ENCODE measurements at places on chromosomes 2 and 18.

GRCh38 chr18:35376393-35376741 is 770 bp downstream of the ZNF396 start:
- peak; percentile 76 for ATAC-seq

- ATAC-seq, result no peak
Measured at GRCh38 chr2:131404753-131405152, 40.8 kb upstream of the RAB6D start.

GRCh38 chr2:154978244-154978643 is 279.7 kb downstream of the KCNJ3 start:
- ATAC-seq, result no peak

- no peak for ATAC-seq
Measured at GRCh38 chr2:59734743-59735142, 818.7 kb downstream of the BCL11A start.

DNA sequence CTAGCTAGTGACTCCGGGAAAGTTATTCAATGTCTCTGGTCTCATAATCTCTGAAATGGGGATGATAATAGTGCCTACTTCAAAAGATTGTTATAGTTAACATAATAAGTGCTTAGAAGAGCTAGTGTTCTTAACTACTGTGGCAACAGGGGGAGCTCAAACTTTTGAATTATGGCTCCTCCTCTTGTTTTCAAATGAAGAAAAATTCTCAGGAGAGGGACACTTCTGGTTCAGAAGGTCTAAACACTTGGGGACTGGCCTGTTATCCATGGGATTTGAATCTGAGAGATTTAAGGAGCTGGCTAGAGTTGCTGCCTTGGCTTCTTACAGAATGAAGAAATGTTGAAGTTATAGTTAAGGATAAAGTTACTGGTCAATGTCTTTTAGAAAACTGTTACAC is 92.2 kb upstream of the ITGB6 start:
- ATAC-seq, result no peak

DNA sequence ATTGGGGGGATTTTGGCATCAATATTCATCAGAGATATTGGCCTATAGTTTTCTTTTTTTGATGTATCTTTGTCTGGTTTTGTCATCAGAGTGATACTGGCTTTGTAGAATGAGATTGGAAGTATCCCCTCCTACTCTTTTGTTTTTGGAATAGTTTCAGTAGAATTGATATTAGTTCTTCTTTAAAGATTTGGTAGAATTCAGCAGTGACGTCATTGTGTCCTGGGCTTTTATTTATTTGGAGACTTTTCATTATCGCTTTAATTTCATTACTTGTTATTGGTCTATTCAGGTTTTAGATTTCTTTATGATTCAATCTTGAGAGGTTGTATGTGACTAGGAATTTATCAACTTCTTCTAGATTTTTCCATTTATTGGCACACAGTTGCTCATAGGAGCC is 825.5 kb upstream of the NXPH2 start:
- ATAC-seq, result no peak

GRCh38 chr2:215431778-215432758 is 3.8 kb downstream of the FN1 start:
- ATAC-seq, result no peak

DNA sequence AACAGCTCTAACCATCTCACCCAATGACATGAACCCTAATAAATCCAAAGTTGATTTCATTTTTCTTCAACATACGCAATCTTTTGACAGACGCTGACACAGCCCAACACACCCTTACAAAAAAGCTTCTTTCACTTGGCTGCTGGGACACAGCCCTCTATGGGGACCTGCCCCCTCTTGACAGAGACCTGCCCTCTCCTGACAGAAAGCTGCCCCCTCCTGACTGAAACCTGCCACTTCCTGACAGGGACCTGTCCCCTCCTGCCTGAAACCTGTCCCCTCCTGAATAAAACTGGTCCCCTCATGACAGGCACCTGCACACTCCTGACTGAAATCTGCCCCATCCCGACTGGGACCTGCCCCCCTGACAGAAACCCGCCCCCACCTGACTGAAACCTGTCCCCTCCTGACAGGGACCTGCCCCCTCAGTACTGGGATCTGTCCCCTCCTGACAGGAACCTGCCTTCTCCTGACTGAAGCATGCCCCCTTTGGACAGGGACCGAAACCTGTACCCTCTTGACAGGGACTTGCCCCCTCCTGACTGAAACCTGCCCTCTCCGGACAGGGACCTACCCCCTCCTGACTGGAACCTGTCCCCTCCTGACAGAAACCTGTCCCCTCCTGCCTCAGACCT is 87.9 kb downstream of the PXDN start:
- ATAC-seq, result peak; percentile 3

DNA sequence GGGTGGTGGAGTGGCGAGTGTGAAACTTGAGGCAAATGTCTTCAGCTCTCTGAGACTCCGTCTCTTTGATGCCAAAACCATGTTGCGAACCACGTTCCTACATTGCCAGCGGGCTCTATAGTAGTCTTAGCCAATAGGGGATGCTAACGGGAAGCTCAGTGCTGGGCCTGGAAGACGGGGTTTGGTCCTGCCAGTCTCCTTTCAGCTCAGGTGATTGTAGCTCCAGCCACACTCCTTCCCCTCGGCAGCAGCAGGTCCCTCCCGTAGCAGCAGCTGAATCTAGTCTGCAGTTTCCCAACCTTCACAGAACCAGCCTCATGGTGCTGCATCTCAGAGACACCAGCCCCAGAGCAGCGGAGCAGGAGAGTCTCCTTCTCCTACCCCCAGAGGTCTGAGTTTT is 109.7 kb downstream of the TFCP2L1 start:
- ATAC-seq, result no peak

- ATAC-seq, result peak; percentile 76
Measured at GRCh38 chr2:101328474-101329007, 20.0 kb upstream of the RNF149 start.

- ATAC-seq, result no peak
Measured at GRCh38 chr18:11176481-11176881, 27.1 kb upstream of the PIEZO2 start.

DNA sequence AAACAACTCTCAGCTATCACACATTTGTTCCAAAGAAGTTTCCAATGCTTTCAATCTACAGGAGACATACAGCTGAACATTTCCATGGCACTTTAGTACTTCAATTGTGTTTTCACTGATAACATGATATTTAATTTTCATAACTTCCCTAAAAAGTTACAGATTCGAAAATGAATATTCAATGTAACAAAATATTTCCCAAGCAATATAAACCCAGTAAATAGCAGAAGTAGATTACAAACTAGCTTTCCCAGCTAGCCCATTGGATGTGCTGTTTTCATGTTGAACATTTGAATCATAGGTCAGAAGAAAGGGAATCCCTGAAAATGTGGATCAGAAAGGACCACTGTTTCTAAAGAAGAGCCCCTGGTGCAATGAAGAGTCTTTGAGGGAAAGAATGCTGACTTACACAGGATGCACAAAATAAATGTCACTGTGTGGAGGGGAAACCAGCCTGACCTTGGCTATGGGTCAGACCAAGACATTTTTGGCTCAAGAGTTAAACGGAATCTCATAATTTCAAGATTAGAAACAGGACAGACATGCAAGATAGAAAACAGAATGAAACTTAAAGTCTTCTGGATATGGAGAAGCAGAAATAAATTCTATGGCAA is 22.5 kb downstream of the CYTIP start:
- ATAC-seq, result peak; percentile 66

DNA sequence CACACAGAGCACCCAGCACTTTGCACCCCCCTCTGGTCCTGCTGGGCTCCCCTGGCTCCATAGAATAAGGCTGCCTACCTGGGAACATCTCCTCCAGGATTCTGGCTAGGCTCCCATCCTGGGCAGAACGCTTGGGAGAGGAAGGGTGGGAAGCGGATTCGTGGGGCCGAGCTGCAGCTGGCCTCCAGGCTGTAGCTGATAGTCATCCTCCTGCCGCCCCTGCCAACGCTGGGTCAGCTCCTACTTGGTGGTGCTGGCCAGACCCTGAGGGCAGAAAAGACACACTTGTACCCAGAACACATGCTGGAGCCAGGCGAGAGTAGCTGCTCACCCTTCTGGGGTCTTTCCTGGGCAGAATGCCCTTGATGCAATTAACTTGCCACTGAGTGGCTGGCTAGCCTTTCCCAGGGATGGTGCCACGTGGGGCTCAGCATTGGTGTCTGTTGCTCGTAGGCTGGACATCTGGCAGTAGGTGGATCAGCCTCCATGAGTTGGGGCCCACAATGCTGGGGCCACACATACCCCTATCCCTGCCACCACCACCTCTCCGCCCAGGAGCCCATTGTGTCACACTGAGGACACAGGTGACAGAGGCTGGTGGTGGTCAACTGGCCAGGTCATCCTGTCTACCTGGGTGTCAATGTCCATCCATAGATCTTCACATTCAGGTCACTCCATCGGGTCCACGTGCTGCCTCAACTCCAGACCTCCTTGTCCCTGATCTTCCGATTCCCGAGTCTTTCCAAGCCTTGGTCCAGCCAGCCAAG is 112.8 kb downstream of the NDUFA10 start:
- no peak for ATAC-seq

GRCh38 chr2:6657136-6657535 is 208.6 kb downstream of the CMPK2 start:
- no peak for ATAC-seq

DNA sequence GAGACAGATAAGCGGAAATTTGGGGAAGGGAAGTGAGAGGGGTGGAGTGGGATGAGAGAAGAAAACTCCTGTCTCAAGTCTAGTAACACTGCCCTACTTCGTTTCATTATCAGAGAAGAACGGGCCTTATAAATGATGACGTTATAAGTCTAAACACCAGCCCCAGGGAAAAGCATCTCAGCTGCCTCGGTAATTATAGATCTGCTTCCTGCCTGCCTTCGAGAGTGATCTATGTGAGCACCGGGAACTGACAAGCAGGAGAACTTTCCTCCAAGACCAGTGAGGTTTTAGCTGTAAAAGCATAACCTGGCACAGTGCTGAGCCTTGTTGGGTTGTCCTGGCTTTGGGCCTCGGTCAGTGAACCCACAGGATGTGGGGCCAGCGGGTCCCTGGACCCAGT is 227.9 kb upstream of the SIX2 start:
- ATAC-seq, result no peak

- ATAC-seq, result no peak
Measured at GRCh38 chr2:29628108-29628745, 293.2 kb downstream of the ALK start.

DNA sequence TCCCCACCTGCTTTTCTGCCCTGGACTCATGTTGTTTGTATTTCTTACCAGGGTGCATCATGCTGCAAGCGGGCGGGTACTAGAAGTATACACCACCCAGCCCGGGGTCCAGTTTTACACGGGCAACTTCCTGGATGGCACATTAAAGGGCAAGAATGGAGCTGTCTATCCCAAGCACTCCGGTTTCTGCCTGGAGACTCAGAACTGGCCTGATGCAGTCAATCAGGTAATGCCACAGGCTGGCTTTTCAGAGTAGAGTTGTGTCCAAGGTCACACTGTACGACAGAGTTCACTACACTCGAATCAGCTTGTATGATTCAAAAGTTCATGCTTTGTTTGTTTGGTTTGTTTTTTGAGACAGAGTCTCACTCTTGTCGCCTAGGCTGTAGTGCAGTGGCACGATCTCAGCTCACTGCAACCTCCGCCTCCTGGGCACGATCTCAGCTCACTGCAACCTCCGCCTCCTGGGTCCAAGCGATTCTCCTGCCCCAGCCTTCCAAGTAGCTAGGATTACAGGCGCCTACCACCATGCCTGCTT is 19.4 kb downstream of the SRSF7 start:
- ATAC-seq, result no peak

DNA sequence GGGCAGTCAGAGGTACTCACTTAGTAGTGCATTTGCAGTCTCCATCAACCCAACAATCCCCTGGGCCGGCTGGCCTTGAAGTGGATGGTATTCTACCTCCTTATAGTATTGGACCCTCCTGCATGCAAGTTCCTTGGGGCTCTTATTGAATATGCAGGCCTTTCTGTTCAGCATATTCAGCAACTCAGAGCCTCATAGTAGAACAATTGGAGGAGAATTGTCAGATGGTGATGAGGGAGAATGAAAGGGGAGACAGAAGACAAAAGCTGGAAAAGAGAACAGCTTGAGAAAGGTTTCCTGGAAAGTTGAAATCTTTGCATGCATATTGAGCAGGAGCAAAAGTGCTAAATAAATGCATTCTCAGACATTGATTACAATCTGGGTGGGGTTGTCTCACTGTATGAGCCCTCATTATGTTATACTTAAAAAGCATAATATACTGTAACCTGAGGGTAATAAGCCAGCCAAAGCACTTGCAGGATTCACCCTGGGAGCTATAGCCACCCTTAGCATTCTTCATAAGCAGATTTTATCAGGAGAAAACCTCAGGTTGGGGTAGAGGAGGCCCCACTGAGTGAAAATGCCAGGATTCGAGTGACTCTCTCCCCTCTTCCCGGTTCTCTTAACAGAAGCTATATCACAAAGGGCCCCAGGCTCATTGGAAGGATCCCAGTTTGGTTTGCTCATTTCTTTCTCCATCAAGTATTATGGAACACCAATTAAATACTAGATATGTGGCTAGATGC is 178.1 kb downstream of the MSH2 start:
- ATAC-seq, result no peak

GRCh38 chr2:169827272-169828140 is at the start of gene UBR3:
TSS of gene UBR3 (plus strand) at chr2:169827454. CDS start at chr2:169827508, 54 bp downstream.
- ATAC-seq, result peak; percentile 96

- no peak for ATAC-seq
Measured at GRCh38 chr18:23043803-23044376, 91.4 kb upstream of the CABLES1 start.

- ATAC-seq, result no peak
Measured at GRCh38 chr2:181185948-181186347, 205.5 kb downstream of the UBE2E3 start.

DNA sequence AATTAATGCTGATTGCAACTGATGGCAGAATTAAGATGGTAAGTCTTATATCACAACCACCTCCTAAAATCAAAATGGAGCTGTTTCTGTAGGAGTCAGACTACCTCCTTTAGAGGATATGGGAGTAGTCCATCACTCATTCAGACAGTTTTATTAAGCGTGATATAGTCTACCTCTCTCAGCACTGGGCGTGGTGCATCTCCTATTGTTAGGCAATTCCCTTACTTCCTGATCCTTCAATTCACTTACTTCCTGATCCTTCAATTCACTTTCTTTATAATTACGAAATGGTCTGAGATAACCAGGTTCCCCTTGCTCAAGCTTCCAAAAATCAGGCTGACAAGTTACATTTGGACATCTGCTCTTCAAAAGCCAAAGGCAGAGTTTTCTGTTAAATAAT is 31.9 kb downstream of the ATP8B1 start:
- ATAC-seq, result no peak
